ENCODE measurements at places on chromosomes 3 and 15.

DNA sequence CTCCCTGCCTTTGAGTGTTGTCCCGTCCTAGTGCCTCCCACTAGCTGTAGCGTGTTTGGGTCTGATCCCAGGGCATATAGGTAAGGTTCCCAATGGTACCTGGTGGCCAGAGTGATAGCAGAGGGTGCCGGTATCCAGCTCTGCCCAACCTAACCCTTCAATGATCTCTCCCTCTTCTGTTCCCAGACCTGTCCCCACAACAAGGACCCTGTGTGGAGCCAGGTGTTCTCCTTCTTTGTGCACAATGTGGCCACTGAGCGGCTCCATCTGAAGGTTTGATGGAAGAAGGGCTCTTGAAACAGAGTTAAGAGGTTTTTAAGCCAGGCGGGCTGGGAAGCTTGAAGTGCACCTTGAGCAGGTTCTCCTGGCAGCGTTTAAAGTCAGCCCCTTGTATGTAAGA, 35.5 kb downstream of the ESYT3 start:
- no peak for DNase-seq

DNA sequence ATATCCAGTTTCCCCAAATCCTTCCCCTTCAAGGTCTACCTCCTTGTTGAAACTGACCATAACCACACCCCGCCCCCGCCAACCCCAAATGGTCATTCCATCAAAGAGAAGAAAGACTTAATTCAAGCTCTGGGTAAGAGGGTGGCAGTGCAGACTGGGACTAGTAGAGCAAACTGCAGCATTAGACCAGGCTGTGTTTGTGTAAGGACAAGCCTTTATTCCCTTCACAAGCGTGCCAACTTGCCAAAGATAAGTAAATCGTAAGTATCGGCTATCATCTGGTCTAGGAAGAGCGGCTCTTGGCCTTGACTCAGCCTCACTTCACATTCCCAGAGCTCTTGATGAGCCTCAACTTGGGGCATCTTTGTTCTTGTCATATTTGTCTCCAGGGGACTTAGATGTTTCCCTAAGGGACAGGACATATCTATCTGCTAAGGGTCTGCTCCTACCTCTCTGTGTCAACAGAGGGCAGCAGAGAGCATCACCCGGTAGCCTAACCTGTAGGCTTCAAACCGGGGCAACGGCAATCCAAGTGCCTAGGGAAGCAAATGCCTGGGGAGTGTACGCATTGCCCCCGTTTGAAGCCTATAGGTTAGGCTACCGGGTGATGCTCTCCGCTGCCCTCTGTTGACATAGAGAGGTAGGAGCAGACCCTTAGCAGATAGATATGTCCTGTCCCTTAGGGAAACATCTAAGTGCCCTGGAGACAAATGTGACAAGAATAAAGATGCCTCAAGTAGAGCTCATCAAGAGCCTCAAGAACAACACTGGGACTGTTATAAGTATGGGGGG, 8.9 kb upstream of the MAP3K13 start:
- no peak for DNase-seq

DNA sequence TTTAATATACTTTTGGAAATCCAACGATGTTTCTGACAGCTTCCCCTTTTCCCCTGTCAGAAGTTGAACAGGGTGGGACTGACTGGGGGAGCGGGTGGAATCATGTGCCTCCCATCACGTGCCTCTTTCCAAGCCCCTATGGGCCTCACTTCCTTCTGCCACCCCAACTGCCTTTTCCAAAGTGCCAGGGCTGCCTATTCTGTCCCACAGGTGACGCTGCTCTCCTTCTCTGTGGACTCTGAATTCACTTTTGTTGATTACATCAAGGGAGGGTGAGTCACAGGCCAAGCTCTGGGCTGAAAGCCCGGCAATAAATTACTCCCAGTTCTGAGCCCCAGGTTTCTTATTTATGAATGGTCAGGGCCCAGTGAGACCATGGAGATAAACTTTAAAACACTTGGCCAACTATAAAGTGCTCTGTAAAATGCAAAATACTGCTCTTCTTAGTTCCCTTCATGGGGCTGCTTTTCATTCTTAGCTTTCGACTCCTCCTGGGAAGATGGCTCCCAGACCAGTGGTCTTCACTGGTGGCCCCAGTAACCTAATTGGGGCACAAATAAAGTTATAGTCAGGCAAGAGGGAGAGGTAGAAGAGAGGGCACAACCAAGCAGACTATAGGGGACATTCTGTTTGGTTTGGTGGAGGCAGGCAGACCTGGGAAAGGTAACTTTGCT, 12.3 kb downstream of the CPNE9 start:
- no peak for DNase-seq

- DNase-seq = no peak
Measured at GRCh38 chr3:107124885-107125284, 252.4 kb upstream of the CCDC54 start.

- no peak for DNase-seq
Measured at GRCh38 chr3:139746481-139746880, 68.7 kb upstream of the NMNAT3 start.

DNA sequence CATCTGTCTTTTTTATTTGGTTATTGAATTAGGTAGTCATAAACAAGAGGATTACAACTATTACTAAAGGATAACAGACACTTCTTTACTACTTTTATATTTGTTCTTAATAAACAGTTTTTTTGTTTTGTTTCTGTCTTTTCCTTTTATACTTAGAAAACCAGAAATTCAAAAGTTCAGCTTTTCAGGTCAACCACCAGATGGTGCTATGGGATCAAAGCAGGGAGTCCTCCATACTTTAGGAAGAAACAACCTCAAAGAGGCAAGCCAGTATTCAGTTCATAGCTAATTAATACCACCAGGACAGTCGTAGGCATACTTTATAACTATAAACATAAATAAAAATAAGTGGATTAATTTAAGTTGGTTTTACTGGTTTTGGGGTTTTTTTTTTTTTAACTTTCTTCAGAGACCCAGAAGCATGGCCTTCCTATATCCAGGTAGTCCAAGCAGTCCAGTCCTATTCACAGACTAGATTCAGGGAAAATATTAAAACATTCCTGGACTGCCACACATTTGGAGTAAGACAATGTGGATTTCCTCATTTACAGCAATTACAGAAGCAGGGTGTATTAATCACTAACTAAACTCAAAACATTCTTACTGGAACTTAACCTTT, 16.0 kb upstream of the EID1 start:
- DNase-seq = no peak

DNA sequence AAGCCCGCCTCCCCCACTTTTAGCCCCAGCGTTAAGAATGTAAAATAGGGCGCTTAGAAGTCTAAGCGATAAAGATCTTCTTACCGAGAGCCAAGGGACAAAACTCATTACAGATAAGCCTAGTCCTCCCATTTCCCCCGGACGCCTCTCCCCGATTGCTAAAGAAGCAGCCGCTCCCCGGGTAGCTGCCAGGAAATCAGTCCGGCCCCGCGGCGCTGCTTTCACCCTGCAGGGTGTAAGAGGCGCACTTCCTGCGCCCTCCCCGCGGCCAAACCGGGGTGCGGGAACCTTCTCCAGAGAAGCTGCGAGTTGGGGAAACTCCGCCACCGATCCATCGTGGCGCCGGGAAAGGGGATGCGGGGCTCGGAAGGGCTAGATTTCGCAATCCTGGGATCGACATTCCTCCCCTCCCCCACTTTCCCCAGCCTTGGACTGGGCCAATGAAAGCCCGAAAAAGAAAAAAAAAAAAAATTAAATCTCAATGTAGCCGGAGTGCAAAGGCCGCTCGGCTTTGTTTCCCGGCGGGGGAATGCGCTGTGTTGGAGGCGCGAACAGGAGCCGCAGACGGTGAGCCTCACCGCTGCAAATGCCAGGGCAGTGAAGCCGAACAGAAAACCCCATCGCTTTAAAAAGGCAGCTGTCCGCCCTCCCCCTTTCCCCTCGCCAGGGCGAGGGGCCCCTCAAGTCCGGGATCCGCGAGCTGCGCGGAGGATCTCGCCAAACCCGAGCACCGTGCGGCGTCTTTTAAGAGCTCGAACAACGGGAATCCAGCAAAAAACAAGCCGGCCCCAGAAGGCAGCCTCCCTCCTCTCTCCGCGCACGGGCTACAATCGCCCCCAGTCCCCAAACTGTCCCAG, 626 bp upstream of the PTPRG start:
- no peak for DNase-seq
